ENCODE measurements at places on chromosomes 7 and 10.
A peak's percentile ranks its signal among the peaks of the same experiment; 100 is the strongest.

- no peak for DNase-seq
These were observed 50.2 kb downstream of the KCNH2 start for GRCh38 chr7:150927956-150928344.

- DNase-seq = no peak
These were observed 83.5 kb upstream of the INSIG1 start for GRCh38 chr7:155213955-155214740.

- no peak for DNase-seq
These were observed 65.8 kb downstream of the SH2D4B start for GRCh38 chr10:80603516-80603915.

DNA sequence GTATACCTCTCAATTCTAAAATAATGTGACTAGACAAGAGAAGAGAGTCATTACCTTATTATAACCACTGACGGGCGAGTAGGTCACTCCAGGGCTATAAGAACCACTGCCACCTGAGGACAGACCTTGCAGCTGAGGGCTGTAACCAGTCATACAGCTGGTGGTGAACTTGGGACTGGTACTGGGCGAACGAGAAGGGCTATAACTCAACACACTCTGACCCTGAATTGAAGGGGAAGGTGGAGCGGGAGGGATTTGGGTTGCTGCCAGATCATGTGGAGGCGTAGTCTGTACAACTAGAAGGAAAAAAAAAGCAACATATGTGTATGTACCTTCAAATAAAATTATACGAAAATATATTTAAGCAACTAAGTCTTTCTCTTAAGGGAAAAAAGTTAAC, 3.4 kb downstream of the TMEM209 start:
- no peak for DNase-seq

DNA sequence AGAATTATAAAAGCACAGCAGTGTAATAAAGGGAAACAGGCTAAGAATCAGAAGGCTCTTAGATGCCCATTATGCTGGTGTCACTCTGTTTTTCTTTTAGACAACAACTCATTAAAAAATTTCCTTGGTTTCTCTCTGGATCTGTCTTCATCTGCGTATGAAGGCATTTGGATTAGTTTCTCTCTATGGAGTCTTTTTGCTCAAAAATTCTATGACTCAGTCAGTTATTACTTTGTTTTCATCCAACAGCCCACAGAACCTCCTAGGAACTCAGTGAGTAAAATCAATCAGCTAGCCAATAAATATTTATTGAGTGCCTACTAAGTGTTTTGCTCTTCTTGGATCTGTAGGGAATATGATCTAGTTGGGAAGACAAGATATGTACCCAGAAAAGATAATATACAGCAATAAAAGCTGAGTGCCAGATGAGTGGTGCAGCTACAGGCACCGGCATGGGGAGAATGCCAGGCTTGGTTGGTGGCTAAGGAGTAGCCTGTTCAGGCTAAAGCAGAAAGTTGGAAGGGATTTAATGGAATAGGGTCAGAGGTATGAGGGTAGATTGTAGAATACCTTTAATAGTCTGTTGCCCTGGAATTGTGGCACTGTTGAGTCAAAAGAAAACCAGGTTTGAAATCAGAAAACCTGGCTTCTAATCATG, 156.2 kb downstream of the LRRC4 start:
- no peak for DNase-seq

- DNase-seq = no peak
These were observed 31.2 kb upstream of the PLEKHA1 start for GRCh38 chr10:122343135-122343800.

- no peak for DNase-seq
These were observed 247.4 kb upstream of the ETV1 start for GRCh38 chr7:14236834-14237233.

DNA sequence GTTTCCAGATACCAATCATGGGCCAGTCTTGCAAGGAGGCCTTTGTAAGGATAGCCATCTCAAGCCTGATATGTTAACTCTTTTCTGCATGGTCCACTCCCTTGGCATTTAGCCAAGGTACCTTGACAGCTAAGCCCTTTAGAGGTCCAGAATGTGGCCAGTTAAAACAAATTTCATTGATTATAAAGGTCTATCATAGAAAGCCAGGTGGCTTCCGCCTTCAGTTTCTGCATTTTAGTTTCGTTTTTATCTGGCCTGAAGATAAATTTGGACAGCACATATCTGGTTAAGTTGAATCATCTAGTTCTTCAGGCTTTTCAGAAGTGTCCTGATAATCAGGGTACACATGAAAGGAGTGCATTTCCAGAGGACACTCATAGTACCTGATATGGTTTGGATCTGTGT, 30.7 kb downstream of the ANKIB1 start:
- DNase-seq = no peak

DNA sequence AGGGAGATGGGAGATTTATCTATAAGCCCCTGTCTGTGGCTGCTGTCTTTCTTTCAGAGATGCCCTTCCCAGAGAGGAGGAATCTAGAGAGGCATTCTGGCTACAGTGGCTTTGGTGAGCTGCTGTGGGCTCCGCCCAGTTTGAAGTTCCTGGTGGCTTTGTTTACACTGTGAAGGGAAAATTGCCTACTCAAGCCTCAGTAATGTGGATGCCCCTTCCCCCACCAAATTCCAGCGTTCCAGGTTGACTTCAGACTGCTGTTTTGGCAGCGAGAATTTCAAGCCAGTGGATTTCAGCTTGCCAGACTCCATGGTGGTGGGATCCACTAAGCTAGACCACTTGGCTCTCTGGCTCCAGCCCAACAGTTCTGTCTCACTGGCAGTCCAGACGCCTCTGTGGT, 951.6 kb downstream of the CCSER2 start:
- peak; percentile 88 for DNase-seq

DNA sequence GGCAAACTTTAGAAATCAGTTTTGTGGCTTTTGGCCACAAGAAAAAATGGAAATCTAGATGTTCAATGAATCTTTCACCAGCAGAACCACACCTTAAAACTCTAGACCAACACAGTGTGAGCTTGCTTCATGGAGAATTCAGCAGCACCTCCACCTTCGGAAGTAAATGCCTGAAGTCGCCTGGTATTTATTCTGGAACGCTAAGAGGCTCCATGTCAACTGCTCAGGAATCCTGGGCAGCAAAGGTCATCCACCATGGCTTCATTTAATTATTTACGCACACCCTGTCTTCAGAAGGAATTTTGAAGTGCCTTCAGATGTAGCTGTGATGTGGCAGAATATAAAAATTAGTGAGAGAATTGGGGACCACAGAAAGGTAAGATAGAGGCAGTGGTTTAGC, 167.7 kb downstream of the GFRA1 start:
- DNase-seq = no peak

GRCh38 chr10:84097787-84098353, 41.4 kb upstream of the GHITM start:
- DNase-seq = no peak

DNA sequence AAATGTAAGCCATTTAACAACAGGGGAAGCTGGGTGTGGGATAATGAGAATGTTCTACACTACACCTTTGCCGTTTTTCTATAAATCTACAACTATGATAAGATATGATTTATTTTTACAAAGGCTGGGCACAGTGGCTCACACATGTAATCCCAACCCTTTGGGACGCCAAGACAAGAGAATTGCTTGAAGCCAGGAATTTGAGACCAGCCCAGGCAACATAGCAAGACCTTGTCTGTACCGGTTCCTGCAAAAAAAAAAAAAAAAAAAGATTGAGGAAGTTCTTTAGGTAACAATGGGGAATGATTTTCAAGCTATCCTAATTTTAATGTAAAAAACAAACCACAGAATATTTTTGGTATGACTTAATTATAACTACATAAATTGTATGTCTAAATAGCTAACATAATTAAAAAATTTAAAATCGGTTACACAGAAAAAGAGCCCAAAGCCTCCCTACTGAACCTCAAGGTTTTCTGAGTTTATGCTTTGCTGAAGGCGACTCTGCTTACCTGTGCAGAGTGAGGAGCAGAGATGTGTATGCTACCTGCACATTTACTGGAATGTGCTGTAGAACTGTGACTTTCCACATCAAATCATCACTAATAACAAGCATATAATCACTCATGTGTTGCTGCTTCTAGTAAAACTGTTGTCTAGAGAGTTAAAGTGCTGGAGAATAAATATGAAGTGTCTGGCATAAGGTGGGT, 163.4 kb downstream of the ATE1 start:
- DNase-seq = no peak

- no peak for DNase-seq
These were observed 117.9 kb downstream of the FANK1 start for GRCh38 chr10:126014309-126014708.

- DNase-seq = peak; percentile 69
These were observed 75.6 kb downstream of the CCDC6 start for GRCh38 chr10:59830601-59831259.

- DNase-seq = no peak
These were observed 199.0 kb downstream of the EBF3 start for GRCh38 chr10:129764901-129765663.

DNA sequence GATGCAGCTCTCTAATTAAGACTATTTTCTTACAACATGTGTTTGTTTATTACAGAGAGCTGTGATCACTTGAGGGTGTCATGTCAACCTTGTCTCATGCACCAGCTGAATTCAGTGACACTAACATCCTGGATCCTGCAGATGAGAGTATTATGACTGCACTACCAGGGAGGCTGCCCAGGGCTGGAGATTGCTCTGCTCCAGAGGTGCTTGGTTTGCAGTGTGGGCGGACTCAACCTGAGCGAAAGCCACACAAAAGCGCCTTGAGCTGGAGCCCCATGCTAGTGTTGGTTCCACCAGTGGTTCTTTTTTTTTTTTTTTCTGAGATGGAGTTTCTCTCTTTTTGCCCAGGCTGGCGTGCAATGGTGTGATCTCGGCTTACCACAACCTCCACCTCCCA, 33.8 kb upstream of the ATXN7L1 start:
- no peak for DNase-seq

- DNase-seq = no peak
These were observed 481.2 kb downstream of the KCNMA1 start for GRCh38 chr10:77156406-77156879.

GRCh38 chr7:155918720-155919390, 106.6 kb upstream of the SHH start:
- DNase-seq = no peak

DNA sequence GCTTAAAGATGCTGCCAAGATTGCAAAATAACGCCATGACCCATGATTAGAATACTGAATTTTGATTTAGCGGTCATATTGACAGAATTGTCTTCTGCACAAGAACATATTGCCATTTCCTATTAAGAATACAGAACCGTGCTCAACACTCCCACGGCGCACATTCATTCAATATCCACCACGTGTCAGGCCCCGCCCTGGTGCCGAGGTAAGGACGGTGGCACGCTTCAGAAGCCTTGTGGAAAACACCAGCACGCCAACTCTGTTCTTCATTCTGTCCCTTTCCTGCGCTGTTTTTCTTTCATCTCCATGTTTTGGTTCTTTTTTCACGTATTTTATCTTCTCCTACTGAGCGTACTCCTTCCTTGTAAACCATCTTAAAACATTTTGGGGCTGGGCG, 189.3 kb downstream of the ZMYND11 start:
- no peak for DNase-seq

DNA sequence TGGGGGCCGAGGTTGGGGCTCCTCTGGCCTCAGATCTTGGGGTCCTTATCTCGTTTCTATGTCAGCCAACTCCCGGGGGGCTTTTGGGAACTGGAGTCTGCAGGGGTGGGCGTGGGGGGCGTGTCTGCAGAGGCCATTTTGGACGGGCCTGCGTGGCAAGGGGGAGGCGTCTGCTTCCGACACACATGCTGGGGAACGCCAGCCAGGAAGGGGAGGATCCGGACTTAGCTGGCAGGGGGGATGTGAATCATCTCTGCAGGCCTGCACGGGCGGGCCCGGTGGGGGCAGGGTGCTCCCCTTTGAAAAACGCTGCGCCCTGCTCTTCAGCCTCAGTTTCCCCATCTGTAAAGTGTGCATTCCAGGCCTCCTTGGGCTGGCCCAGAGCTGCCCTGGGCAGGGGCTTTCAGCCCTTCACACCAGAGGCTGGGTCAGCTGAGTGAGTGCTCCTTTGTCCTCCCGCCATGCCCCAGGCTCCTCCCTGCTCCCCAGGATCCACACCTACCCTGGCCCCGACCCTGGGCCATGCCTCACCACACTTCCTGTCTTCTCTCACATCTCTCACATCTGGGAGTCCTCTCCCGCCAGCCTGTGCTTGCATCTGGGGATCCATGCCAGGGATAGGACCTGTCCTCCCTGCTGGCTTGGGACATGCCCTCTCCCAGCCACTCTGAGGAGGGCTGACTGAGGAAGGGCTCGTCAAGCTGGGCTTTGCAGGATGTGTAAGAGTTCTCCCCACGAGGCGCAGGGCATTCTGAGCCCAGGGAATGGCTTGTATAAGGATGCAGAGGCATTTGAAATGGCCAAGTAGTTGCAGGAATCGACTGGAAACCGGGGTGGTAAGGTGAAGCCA, 172.6 kb upstream of the TNRC18 start:
- peak; percentile 71 for DNase-seq

DNA sequence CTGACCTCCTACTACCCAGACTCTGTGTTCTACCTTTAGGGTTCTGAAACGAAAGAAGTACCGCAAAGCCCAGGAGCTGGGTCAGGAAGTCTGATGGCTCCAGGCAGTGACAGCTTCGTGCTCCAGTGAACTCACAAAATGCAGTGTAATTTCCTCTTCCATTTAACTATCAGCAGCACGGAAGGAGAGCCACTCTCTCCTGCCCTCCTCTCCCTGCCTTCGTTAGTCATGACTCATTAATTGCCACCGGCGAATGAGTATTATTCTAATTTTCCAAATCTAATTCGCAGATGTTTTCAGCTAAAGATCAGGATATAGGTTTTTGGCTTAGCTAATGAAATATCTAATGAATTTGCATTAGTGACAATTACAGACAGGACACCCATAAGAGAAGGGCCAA, 1262.0 kb downstream of the TYW1 start:
- peak; percentile 13 for DNase-seq

- no peak for DNase-seq
These were observed 51.3 kb upstream of the ZMIZ2 start for GRCh38 chr7:44697136-44698045.

DNA sequence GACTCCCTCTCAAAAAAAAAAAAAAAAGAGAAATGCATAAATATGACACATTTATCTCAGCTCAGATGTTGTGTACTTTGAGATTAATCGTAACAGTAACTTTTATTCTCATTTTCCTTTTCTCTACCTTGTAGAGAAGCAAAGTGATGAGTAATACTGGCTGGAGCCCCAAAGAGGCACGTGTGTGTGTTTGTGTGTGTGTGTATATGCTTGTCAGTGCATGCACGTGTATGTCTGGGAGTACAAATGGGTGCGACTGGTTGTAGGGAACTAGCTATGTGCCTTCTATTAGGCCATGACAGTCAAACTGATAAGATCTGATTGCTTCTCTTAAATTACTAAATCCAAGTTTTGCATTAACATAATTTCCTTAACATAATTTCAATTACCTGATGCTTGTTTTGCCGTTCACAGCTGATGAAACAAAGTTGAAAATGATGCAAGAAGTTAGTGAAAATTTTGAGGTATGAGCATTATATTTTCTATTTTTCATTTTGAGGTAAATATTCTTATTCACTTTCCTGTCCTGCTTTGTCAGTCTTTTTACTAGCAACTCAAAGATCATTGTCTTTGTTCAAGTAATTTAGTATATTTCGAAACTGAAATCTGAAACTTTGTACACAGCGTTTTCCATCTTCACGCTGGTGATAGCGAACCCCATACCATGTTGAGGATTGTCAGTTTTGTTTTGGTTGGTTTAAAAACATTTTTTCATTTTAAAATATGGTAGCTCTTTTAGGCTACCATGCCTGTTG, 3.4 kb downstream of the TRRAP start:
- DNase-seq = no peak
